Right cardiac atrium (tissue), 5 donors: ENCODE measurements at places on chromosomes 5 and 9. TPM values are rescaled to one million over a fixed set of nuclear protein-coding genes. Genes with fewer than 3 reads are reported as not detected.

- no peak for DNase-seq
These were observed 308.8 kb upstream of the NREP start for GRCh38 chr5:112065781-112066180.

DNA sequence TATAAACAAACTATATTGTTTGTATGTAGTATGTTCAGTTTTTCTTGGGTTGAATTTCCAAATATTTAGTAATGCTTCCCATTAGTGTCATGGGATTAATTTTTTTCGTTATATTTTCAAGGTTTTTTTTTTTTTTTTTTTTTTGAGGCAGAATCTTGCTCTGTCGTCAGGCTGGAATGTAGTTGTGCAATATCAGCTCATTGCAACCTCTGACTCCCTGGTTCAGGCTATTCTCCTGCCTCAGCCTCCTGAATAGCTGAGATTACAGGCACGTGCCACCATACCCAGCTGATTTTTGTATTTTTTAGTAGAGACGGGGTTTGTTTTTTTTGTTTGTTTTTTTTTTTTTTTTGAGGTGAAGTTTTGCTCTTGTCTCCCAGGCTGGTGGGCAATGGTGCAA, 10.6 kb downstream of the DDX46 start:
- DNase-seq = no peak

GRCh38 chr5:96946381-96946780, 10.5 kb downstream of the LNPEP start:
- DNase-seq = no peak

- DNase-seq = no peak
These were observed 317.2 kb downstream of the DEPDC1B start for GRCh38 chr5:60382716-60383115.

- no peak for DNase-seq
These were observed 4.5 kb upstream of the HSDL2 start for GRCh38 chr9:112375361-112375760.

GRCh38 chr9:72203205-72203803, 54.1 kb downstream of the GDA start:
- DNase-seq = no peak

DNA sequence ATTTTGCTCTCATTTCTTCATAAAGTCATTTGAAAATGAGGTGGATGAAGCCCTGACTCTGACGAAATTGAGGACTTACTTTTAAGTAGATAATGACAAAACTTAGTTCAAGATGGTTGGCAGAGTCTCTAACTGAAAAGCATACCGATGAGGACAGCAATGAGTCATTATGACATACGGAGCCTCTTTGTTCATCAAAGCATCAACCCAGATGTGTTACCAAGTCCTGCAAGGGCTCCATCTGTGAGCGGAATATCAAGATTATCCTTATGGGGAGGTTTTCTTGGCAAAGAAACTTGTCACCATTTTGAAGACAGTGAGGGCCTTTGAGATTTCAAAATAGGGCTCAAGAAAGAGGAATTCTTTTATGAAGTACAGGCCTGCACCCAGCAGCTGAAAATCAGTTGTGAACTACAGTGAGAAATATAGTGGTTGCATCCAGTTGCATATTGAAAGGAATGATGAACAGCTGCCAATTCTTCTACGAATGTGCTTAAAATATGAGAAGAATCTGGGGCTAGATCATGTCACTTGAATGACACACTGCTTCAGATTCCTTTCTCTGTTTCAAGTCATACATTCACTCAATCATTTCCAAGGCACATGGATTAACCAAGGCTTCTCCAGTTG, 86.6 kb upstream of the SLC24A2 start:
- DNase-seq = no peak

GRCh38 chr5:151200913-151201595, 22.8 kb downstream of the CCDC69 start:
- no peak for DNase-seq

DNA sequence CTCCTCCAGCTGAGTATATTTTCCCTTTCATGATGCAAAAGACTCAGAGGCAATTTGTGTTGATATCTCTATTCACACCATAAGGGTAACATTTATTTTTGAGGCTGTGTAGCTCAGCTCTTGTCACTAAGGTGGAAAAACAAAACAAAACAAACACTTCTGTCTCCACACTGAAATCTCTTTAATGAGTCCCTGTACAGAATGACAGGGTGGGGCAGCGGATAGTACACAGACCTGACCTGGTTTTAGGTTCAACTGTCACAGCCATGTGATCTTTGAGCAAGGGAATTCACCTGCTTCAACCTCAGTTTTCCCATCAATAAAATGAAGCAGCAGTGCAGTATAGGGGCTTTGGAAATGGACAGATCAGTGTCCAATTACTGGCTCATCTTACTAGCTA, 29.3 kb downstream of the TLR4 start:
- DNase-seq = no peak

DNA sequence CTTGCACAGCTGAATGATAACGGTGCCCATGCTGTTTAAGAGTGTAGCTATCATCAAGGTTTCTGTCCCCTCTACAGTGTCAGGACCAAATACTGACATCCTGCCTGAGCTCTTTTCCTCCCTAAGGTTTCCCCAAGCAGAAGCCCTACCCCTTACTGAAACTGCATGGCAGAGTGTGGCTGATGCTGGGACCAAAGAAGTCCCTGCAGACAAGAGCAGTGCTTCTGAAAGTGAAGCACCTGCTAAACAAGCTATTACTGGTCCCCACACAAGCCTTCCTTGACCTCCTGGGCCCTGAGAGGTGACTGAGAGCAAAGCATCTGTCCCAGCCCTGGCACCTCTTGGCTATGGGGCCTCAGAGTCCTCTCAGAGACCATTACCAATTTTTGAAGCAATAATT, 56.1 kb downstream of the CFAP90 start:
- DNase-seq = no peak

GRCh38 chr9:92650296-92650695, 19.6 kb downstream of the IPPK start:
- DNase-seq = no peak

DNA sequence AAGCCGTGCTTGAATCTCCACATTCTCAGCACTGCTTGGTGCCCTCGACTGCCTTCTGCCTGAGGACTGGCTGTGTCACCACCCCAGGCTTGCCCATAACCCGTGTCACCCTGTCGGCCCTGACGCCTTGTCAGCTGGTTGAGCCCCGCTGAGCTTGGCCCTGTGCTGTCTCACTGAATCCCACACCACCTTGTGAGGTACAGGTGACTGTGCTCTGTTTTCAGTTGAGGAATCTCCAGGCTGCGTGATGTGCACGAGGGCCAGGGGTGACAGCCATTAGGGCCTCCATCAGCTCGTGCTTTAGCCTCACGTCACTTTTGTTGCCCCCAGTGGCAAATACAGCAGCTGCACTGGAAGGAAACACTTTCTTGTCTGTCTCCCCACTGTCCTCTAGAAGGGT, 90.7 kb downstream of the CACNA1B start:
- no peak for DNase-seq

DNA sequence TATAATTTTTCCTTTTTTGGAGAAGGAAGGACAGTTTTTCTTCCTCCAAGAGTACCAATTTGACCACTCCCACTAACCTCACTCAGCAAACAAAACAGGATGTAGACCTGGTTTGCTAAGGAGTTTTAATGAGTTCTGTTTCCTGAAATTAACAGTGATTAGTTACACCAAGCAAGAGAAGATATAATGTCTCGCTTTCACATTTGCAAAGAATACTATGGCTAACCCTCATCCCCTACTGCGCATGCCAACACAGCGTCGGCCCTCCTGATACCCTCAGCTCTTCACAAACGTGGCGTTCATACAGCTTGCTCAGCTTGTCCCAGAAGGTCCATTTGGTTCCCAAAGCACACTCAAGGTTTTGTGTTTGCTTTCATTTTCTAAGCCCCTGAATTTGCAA, 41.9 kb upstream of the IPPK start:
- DNase-seq = no peak

Gene ZMAT2
- 52.2 TPM for polyA plus RNA-seq

Gene ATP10B
- 0.25 TPM for polyA plus RNA-seq

Gene RANBP17
- polyA plus RNA-seq = 0.72 TPM

Gene FRRS1L
- 0.91 TPM for polyA plus RNA-seq

Gene DIPK1B
- 42.7 TPM for polyA plus RNA-seq

Gene BHMT2
- 21.8 TPM for polyA plus RNA-seq

Gene FOXD4L6
- polyA plus RNA-seq = not detected

Gene ECSCR
- polyA plus RNA-seq = 25.3 TPM

Gene WDR5
- 13.3 TPM for polyA plus RNA-seq

Gene GNPDA1
- polyA plus RNA-seq = 12.1 TPM
